ENCODE measurements at places on chromosomes 16 and 17. TPM values are rescaled to one million over a fixed set of nuclear protein-coding genes. Genes with fewer than 3 reads are reported as not detected.

- no peak for DNase-seq
These were observed 110.5 kb downstream of the PMP22 start for GRCh38 chr17:15154618-15155017.

DNA sequence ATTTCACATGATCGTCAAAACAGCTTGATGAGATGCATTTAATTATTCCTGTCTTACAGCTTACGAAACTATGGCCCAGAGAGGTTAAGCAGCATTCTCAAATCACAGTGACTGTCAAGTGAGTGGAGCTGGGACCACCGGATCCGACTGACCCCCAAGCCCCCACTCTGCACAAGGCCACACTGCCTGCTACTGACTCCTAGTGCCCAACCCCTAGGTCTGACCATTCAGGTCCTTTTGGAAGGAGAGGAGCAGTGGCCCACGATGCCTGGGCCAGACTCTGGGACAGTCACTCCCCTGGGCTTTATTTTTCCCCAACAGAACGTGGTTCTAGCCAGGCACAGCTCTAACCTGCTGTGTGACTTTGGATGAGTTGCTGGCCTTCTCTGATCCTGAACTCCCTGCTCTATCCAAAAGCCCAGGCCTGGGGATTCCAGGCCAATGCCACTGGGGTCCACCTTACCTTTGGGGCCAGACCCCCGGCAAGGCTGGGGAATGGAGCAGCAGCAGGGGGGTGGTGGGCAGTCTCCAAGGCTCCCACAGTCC lies 9.9 kb downstream of the TSPOAP1 start:
- DNase-seq = no peak

DNA sequence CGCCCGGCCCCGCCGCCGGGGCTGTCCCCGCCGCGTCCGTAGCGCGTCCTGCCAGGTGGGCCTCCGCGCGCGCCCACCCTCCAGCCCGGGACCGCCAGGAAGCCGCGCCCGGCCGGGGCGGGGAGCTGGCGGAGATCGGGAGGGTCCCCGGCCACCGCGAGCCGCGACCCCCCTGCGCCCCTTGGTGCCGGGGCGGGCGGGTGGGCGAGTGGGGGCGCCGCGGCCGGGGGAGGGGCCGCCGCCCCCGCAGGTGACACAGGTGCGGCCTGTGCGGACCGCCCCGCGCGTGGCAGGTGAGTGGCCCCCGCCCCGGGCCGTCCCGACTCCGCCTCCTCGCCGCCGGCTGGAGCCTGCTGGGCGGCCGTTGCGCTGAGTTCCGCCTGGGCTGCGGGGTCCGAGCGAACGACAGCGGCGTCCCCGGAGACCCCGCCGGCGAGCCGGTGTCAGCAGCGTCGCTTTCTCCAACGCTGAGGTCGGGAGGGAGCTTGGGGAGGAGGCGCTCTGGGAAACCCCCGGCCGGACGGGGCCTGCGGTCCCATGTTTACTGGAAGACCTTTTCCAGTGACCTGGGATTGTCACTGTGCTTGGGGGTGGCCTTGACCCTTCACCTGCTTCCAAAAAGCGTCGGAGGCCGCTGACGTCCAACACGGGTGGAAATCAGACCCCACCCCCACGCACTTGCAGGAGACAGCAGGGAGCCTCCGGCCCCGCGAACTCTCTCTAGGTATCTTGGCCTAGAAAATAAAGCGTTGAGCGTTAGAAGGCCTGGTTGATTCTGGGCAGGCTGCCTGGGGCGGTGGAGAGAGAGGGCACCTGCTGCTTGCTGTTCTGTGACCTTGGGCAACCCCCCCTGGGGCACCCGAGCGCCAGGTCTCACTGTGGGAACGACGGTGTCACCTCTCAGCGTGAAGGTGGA lies 542 bp downstream of the KLHL36 start:
- peak; percentile 62 for DNase-seq

DNA sequence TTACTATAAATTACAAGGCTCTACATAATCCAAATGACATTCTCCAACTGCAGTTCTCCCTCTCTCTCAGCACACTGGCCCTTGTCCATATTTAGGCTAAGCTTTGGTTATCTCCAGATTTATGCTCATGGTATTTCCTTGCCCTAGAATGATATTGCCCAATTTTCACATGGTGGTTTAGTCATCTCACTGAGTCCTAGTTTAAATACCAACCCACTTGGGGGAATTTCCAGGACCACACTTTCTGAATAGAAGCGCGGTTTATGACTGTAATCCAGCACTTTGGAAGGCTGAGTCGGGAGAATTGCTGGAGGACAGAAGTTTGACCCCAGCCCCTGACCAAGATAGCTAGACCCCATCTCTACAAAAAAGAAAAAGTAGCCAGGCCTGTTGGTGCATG lies 280.1 kb upstream of the MON1B start:
- no peak for DNase-seq

DNA sequence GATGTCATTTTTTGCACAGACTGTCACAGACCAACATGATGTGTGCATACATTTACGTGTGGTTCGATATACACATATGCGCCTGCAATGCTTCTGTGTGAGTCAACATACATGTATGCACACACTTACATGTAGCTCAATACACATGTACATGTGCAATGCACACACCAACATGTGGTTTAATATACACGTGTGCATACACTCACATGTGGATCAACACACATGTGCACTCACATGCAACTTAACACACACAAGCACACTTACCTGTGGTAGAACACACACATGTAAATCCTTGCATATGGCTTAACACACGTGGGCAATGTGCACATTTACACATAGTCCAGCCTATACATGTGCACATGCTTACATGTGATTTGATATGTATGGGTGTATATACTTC lies 97.5 kb downstream of the CYLD start:
- no peak for DNase-seq

DNA sequence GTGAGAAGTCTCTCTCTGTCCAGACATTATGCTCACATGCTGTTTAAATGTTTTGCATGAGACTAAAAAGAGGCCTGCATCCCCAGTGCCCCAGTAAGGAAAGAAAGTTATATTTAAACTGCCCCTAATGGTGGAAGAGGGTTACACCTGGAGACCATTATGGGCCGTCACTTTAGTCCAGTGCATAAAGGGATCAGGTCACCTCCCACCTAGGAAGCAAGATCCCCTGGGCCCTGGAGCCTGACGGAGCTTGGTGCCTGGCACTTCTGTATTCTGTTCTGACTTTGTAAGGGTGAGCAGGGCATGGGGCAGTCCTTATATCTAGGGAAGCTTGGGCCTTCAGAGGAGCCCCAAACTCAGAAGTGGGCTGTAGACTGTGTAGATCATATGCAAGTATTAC lies 67.9 kb downstream of the CPPED1 start:
- DNase-seq = no peak

GRCh38 chr16:24717411-24717810 lies 12.0 kb upstream of the TNRC6A start:
- DNase-seq = no peak

- no peak for DNase-seq
These were observed 4.3 kb upstream of the HSF5 start for GRCh38 chr17:58492238-58493121.

RAB26 gene
- polyA plus RNA-seq = 0.95 TPM

CPHXL gene
- polyA plus RNA-seq = not detected

SGCA gene
- 6.0 TPM for polyA plus RNA-seq
